CD4-positive, CD25-positive, alpha-beta regulatory T cell (primary cell): ENCODE measurements at places on chromosomes 4 and X. TPM values are rescaled to one million over a fixed set of nuclear protein-coding genes. Genes with fewer than 3 reads are reported as not detected.
A peak's percentile ranks its signal among the peaks of the same experiment; 100 is the strongest.

Gene GAB3
- 6.0 TPM for total RNA-seq

GRCh38 chr4:40185830-40186664, 10.8 kb upstream of the RHOH start:
- peak overlapping the region; percentile 1 for H3K4me3 ChIP-seq
- peaks cover 25% of the 10 kb centered on the region for H3K4me1 ChIP-seq
- no peak for DNase-seq
- no peaks in the 10 kb centered on the region for H3K36me3 ChIP-seq

GRCh38 chr4:96895826-96896225, 1055.9 kb downstream of the PDHA2 start:
- H3K36me3 ChIP-seq = no peaks in the 10 kb centered on the region
- H3K27me3 ChIP-seq = no peaks in the 10 kb centered on the region
- no peak for DNase-seq
- no peak overlapping the region for H3K4me3 ChIP-seq
- H3K27ac ChIP-seq = no peak overlapping the region

Gene TLL1
- total RNA-seq = not detected

GRCh38 chr4:32191961-32192360, 1471.8 kb downstream of the PCDH7 start:
- no peak overlapping the region for H3K4me3 ChIP-seq
- H3K36me3 ChIP-seq = no peaks in the 10 kb centered on the region
- H3K27me3 ChIP-seq = no peaks in the 10 kb centered on the region
- DNase-seq = no peak
- no peaks in the 10 kb centered on the region for H3K4me1 ChIP-seq

DNA sequence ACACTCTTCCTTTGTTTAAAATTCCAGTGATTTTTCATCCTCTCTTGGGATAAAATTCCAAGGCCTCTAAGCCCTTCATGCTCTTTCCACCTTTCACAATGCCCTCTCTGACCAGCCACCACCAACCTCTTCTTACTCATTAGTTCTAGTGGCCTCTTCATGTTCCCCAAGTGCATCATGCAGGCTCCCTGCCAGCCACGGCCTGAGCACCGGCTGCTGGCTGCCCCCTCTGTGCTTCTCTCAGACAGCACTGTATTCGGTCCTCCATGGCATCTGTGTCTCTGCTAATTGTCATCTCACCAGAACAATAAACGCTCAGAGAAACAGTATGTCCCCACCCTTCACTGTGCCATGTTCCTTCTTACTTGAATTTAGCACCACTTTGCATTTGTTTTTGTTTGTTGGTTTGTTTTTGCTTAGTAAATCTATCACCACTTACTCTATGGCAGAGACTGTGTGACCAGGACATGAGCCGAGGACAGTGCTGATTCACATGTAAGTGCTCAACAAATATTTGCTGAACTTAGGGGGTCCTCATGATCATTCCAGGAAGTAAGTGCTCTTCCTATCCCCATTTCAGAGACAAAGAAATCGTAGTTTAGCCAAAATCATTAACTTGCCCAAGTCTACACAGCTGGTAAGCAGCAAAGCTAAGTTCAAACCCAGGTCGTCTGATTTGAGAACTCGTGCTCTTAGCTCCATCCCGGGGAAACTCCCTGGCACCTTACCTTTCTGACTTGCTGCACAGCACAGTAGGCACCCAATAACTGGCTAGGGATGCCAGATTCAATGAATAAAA, 77.1 kb upstream of the UCP1 start:
- H3K4me3 ChIP-seq = no peak overlapping the region
- H3K27ac ChIP-seq = no peak overlapping the region
- H3K36me3 ChIP-seq = no peaks in the 10 kb centered on the region
- no peak for DNase-seq

GRCh38 chr4:153466949-153467896, 1.1 kb downstream of the TMEM131L start:
- DNase-seq = peak; percentile 40
- H3K27me3 ChIP-seq = no peaks in the 10 kb centered on the region
- H3K27ac ChIP-seq = peak overlapping the region; percentile 94
- H3K4me1 ChIP-seq = peaks cover 56% of the 10 kb centered on the region
- H3K36me3 ChIP-seq = no peaks in the 10 kb centered on the region
- H3K4me3 ChIP-seq = peak overlapping the region; percentile 99

DNA sequence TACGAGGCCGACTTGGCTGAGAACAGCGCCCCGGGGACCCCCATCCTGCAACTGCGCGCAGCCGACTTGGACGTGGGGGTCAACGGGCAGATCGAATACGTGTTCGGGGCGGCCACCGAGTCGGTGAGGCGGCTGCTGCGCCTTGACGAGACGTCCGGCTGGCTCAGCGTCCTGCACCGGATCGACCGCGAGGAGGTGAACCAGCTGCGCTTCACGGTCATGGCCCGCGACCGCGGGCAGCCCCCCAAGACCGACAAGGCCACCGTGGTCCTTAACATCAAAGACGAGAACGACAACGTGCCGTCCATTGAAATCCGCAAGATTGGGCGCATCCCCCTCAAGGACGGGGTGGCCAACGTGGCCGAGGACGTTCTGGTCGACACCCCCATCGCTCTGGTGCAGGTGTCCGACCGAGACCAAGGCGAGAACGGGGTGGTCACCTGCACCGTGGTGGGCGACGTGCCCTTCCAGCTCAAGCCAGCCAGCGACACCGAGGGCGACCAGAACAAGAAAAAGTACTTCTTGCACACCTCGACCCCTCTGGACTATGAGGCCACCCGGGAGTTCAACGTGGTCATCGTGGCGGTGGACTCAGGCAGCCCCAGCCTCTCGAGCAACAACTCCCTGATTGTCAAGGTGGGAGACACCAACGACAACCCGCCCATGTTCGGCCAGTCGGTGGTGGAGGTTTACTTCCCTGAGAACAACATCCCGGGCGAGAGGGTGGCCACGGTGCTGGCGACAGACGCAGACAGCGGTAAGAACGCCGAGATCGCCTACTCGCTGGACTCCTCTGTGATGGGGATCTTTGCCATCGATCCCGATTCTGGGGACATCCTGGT, 2.4 kb downstream of the PCDH7 start:
- DNase-seq = no peak
- no peaks in the 10 kb centered on the region for H3K36me3 ChIP-seq
- peaks cover 3% of the 10 kb centered on the region for H3K4me1 ChIP-seq
- H3K4me3 ChIP-seq = no peak overlapping the region
- H3K27me3 ChIP-seq = peaks cover 14% of the 10 kb centered on the region

- no peak overlapping the region for H3K4me3 ChIP-seq
- no peak overlapping the region for H3K27ac ChIP-seq
- no peak for DNase-seq
- H3K4me1 ChIP-seq = no peaks in the 10 kb centered on the region
- no peaks in the 10 kb centered on the region for H3K36me3 ChIP-seq
Observed at GRCh38 chr4:67776746-67777145, 22.6 kb upstream of the GNRHR start.

Gene TACR3
- not detected for total RNA-seq

GRCh38 chr4:91064157-91064853, 937.1 kb downstream of the CCSER1 start:
- no peaks in the 10 kb centered on the region for H3K36me3 ChIP-seq
- H3K4me3 ChIP-seq = no peak overlapping the region
- H3K27ac ChIP-seq = no peak overlapping the region
- DNase-seq = no peak

- DNase-seq = no peak
- no peak overlapping the region for H3K27ac ChIP-seq
- no peaks in the 10 kb centered on the region for H3K4me1 ChIP-seq
- H3K4me3 ChIP-seq = no peak overlapping the region
- no peaks in the 10 kb centered on the region for H3K36me3 ChIP-seq
- no peaks in the 10 kb centered on the region for H3K27me3 ChIP-seq
Observed at GRCh38 chr4:11079171-11079570, 349.5 kb downstream of the HS3ST1 start.

GRCh38 chr4:77578145-77578544, 27.5 kb upstream of the CXCL13 start:
- H3K27me3 ChIP-seq = peaks cover 3% of the 10 kb centered on the region
- no peak for DNase-seq
- H3K4me1 ChIP-seq = no peaks in the 10 kb centered on the region
- H3K4me3 ChIP-seq = no peak overlapping the region

Gene ADAM29
- total RNA-seq = not detected

- no peaks in the 10 kb centered on the region for H3K27me3 ChIP-seq
- no peaks in the 10 kb centered on the region for H3K36me3 ChIP-seq
- no peaks in the 10 kb centered on the region for H3K4me1 ChIP-seq
- H3K27ac ChIP-seq = no peak overlapping the region
Observed at GRCh38 chr4:651884-652642, 22.0 kb downstream of the ATP5ME start.

Gene LPAR4
- total RNA-seq = not detected

Gene APOOL
- total RNA-seq = 7.4 TPM

Gene IL21
- total RNA-seq = 0.20 TPM

Gene ZXDB
- 21.3 TPM for total RNA-seq

Gene UGT2B17
- not detected for total RNA-seq

Gene PROM1
- 2.9 TPM for total RNA-seq

GRCh38 chr4:121819216-121819965, 4.3 kb downstream of the CCNA2 start:
- no peak overlapping the region for H3K27ac ChIP-seq
- peaks cover 37% of the 10 kb centered on the region for H3K36me3 ChIP-seq
- H3K27me3 ChIP-seq = no peaks in the 10 kb centered on the region
- H3K4me1 ChIP-seq = peaks cover 20% of the 10 kb centered on the region

Gene GLRA3
- total RNA-seq = not detected

GRCh38 chrX:49761481-49761880, 65.7 kb upstream of the PAGE1 start:
- no peak overlapping the region for H3K4me3 ChIP-seq
- H3K4me1 ChIP-seq = no peaks in the 10 kb centered on the region
- no peaks in the 10 kb centered on the region for H3K36me3 ChIP-seq
- no peak overlapping the region for H3K27ac ChIP-seq
- no peak for DNase-seq

GRCh38 chr4:139858436-139859205, 193.0 kb downstream of the MGST2 start:
- peaks cover 9% of the 10 kb centered on the region for H3K4me1 ChIP-seq
- H3K4me3 ChIP-seq = no peak overlapping the region
- H3K27me3 ChIP-seq = no peaks in the 10 kb centered on the region

Gene TLR2
- total RNA-seq = 1.4 TPM

Gene GABRB1
- not detected for total RNA-seq

GRCh38 chr4:123587983-123588494, 191.4 kb downstream of the SPRY1 start:
- H3K27me3 ChIP-seq = no peaks in the 10 kb centered on the region
- H3K36me3 ChIP-seq = no peaks in the 10 kb centered on the region
- DNase-seq = no peak
- no peak overlapping the region for H3K27ac ChIP-seq
- no peaks in the 10 kb centered on the region for H3K4me1 ChIP-seq

GRCh38 chrX:129836827-129837226, 6.9 kb downstream of the ZDHHC9 start:
- H3K4me3 ChIP-seq = no peak overlapping the region
- no peaks in the 10 kb centered on the region for H3K27me3 ChIP-seq
- no peak overlapping the region for H3K27ac ChIP-seq
- H3K36me3 ChIP-seq = no peaks in the 10 kb centered on the region

GRCh38 chr4:82893942-82894341, 3.0 kb upstream of the SEC31A start:
- no peak for DNase-seq
- peaks cover 30% of the 10 kb centered on the region for H3K36me3 ChIP-seq
- H3K4me1 ChIP-seq = peaks cover 39% of the 10 kb centered on the region
- no peaks in the 10 kb centered on the region for H3K27me3 ChIP-seq

- no peaks in the 10 kb centered on the region for H3K4me1 ChIP-seq
- no peaks in the 10 kb centered on the region for H3K36me3 ChIP-seq
- H3K4me3 ChIP-seq = no peak overlapping the region
- H3K27ac ChIP-seq = no peak overlapping the region
- no peaks in the 10 kb centered on the region for H3K27me3 ChIP-seq
Observed at GRCh38 chr4:3269991-3270611, 21.1 kb downstream of the MSANTD1 start.
